ENCODE measurements at places on chromosomes 4 and X.
A peak's percentile ranks its signal among the peaks of the same experiment; 100 is the strongest.

DNA sequence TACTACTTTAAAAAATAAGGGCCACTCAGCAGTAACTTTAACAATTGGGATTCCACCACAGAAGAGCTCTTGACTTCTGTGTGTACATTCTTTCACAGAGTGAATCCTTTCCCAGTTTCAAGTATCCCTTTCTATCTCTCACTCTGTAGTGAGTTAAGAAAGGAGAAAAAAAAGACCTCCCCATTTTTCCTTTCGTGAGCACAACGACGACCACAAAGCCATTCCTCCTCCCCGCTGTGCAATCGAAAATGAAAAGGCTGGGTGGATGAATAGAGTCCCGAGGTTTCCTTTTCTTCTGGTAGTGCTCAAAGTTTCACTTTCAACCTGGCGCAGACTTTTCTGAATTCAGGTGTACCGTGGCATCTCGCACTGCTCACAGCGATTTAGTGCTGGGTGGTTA is 58.0 kb downstream of the TAB3 start:
- DNase-seq = peak; percentile 54

- DNase-seq = no peak
Observed at GRCh38 chr4:173424899-173425805, 26.2 kb upstream of the SCRG1 start.

DNA sequence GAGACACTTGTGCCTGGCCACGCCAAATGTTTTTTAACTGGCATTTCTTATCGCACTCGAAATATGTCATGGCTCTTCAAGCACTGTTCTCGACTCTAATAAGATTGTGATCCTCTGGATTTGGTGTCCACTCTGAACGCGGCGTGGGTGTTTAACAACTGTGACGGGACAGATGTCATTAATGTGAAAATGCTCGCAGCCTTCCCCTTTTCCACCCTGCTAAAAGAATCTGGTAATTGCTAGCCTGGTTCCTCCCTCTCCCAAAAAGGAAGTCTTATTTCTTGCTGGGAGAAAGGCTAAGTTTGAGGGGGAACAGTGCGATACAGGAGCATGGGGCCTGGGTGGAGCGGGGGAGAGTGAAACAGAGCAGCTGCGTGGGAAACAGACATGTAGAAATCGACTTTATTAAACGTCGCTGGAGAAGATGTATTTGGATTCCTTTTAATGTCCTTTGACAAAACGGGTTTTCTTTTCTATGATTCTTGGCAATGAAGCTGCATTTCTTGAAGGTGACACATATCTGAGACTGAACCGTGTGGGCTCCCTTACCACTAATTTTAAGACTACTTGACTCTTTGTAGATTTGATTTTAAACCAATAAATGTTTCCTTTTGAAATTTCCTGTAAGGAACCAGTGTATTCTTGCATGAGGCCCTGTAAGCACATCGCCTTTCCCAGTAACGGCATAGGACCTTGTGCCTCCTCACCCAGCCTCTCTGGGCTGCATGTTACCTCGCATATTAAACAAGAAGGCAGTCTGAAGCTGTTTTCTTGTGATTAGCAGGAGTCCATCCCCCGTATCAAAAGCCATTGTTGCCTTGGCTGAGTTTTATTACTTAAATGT is 17.8 kb downstream of the TBC1D1 start:
- DNase-seq = no peak

DNA sequence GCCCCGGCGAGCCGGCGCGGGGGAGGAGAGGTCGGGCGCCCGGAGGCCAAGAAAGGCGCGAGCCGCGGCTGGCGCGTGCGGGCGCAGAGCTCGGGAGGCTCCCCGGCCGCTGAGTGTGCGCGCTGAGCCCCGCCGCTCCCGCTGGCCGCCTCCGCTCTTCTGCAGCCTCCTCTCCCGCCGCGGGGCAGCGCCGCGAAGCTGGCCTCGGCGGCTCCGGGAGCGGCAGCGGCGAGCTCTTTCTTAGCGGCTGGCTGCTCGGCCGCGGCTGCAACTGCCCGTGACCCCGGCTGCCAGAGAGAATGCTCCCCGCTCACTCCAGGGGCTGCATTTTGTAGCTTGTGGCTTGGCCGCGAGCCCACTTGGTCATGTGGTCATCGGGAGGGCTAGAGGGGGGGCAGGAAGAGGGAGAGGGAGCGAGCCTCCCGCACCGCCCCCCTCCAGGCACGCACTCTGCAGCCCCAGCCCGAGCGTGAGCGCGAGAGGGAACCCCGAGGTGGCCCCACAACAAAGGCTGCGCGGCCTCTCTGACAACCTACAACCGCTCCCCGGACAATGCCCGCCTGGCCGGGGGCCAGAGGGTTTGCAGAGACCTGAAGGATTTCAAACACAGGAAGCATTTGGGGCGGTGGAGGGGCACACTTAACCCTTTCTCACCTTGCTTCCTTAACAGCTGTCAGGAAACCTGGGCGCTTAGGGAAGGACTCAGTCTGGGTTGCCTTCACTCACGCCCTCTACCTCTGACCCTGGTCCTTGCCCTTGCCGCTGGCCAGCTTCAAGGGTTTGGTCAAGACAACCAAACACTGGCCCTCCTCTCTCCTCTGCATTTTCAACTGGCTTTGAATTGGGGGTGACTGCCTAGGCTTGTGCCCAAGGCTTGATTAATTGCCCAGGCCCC is at the start of gene APLN:
Gene APLN, minus strand, starts transcription at position 305 of the 895 bp plus-strand sequence. CDS start 326 bp downstream, outside the sequence.
- peak; percentile 6 for DNase-seq

- DNase-seq = no peak
Observed at GRCh38 chrX:95728446-95728845, 956.2 kb upstream of the DIAPH2 start.

DNA sequence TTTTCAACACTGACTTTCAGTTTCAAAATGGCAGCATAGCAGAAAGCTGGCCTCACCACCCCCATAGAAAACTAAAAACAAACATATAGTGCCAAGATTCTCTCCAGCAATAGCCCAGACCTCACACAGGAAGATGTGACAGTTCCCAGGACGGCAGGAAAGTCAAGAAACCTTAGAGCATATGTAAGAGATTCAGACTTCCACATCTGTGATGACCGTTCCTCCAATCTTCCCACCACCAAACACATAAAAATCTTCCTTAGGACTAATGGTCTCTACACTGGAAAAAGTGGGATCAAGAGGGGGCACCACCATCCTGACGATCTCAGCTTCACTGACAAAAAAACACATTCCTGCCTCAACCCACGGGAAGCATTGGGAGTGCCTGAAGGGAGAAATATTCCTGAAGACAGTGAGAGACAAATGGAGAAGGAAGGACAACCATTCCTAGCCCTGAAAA is 134.1 kb upstream of the CPXCR1 start:
- no peak for DNase-seq

- DNase-seq = no peak
Observed at GRCh38 chr4:77651820-77652219, 46.2 kb downstream of the CXCL13 start.

GRCh38 chr4:36737691-36738090 is 456.3 kb downstream of the DTHD1 start:
- no peak for DNase-seq

DNA sequence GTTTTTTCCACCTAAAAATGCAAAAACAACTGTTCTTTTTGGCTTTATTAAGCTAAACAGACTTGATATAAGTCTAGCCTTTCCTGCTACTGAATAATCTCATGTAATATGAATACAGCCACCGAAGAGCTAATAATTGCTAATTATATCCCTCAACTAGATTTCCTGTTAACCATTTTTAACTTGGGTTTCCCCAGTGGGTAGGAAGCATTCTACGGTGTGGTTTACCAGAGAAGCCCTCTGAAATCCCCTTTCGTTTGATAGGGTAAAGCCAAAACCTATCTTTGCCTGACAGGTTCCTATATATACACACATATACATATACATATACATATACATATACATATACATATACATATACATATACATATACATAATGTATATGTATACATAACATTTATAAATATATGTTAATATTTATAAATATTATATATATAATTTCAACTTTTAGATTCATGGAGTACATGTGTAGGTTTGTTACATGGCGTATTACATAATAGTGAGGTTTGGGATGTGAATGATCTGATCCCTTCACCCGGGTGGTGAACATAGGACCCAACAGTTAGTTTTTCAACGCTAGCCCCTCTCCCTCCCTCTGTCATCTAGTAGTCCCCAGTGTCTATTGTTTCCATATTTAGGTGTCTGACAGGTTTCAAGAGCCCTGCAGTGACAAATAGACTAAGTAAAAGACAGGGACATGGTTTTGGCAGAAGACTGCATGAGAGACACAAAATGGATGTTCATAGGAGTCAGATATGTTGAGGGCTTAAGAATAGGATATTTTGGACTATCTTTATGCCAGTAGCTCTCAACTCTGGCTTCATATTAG is 62.4 kb downstream of the ATXN3L start:
- DNase-seq = peak; percentile 82

- no peak for DNase-seq
Observed at GRCh38 chrX:35664833-35665232, 133.3 kb upstream of the MAGEB16 start.

DNA sequence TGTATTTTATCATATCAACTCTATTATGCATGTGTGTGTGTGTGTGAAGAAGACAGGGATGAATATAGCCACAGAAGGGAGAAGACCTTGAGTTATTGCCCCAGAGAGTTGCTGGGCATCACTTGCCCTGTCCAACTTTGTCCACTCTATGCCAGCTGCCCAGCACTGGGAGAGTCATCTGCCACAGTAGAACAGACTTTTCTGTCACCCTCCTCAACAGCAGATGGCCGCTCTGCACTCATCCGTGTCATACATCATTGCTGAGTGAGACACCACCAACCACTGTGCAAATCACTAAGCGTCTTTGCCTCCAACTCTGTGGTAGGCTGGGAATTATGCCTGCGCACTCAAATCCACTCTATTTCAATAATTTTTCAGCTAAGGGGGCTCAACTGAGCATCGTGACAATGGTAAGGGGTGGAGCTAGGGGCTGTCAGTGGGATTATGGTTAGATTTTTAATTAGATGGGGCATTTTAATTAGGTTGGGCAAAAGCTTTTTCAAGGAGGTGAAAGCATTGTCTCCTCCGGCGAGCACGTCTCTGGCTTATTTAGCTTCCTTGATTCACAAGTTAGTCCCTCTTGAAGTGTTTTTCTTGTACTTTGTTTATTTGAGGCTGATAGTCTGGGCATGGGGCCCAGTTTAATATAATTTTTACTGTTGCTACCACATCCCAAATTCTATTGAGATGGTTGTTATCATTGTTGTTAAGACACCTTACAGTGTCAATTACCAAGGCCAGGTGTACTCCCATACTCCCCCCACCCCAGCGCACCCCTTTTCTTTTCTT is 100.1 kb upstream of the KLF3 start:
- DNase-seq = no peak

GRCh38 chrX:104618106-104618895 is 52.3 kb downstream of the IL1RAPL2 start:
- no peak for DNase-seq

DNA sequence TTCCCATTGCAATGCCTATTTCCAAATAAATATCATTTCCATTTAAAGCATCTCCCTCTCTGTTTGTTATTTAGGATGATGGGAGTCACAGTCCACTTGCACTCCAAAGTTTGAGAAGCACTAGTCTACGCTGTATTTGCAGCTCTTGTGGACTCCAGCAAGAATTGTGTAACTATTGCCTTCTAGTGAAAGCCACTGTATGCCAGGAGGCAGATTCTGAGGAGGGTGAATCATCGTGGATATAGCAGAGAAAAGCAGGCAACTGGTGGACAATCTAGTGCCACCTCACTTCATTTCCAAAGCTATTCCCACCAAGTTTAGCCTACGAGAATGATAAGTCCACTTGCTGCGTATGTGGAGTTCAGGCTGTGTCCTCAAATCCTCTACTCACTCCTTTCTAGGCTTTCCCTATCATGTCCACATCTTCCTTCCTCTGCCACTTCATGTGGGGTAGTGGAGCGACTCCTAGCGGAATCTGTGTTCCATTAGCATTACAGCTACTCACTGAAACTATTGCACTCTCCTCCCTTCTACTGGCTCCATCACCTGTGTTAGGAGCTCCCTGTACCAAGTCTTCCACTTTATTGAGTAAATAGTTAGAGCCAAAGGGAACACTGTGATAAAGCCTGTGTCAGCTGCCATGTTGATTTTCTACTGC is 501.8 kb upstream of the GALNT7 start:
- peak; percentile 24 for DNase-seq

DNA sequence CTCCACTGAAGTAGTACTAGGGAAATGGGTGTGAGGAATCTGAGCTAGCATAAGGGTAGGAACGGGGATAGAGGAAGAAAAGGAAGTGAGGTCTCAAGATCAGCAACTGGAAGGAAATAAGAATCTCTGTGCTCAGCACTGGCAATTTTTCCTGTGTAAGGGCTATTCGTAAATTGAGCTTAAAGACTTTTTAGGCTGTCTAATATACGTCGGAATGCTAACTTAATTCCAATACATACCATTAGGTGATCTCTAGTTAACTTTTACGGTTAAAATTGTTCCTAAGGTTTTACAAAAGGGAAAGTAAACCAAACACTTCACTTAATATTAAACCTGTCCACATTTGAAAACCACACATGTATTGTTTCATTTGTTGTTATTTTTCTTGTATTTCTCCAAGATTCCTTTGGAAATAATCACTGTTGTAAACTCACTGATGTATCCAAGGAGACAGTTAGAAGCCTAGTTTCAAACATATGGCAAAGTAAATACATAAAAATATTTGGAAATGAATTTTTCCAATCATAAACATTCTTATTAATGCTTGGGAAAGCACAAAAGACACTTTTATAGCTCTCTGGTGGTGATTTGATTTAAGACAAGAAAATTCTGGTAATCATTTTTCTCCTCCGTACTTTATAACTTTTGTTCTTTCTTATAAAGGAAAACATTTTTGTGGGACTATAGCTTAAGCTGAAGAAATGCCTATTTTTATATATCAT is 28.1 kb upstream of the HPGDS start:
- no peak for DNase-seq

- no peak for DNase-seq
Observed at GRCh38 chr4:119113033-119113655, 22.5 kb upstream of the MYOZ2 start.

GRCh38 chr4:151417164-151417571 is 8.2 kb downstream of the FHIP1A start:
- peak; percentile 27 for DNase-seq

- peak; percentile 5 for DNase-seq
Observed at GRCh38 chr4:130808492-130808891, 1712.5 kb downstream of the C4orf33 start.
